ENCODE measurements at places on chromosomes 1 and 21. TPM values are rescaled to one million over a fixed set of nuclear protein-coding genes. Genes with fewer than 3 reads are reported as not detected.

The CLEC20A gene
- not detected for total RNA-seq

The NHLH1 gene
- total RNA-seq: 1.6 TPM

DNA sequence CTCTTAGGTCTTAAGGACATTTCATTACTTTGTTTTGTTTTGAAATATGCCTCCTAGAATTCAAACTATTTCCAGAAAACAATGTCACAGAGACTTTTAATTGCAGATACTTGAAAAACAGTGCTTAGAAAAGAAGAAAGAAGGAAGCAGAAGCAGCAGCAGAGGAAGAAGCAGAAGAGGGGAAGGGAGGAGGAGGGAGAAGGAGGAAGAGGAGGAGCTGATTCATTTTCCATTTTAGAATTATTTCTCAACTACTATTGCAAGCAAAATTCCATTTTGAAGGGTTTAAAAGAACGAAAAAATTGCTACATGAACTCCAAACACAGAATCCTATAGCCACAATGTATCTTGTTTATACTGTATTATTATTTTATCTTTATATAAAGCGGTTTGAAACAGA is 13.9 kb downstream of the RC3H1 start:
- DNase-seq: no peak

- no peak for DNase-seq
Observed at GRCh38 chr1:94100785-94101612, 19.9 kb downstream of the ABCA4 start.

DNA sequence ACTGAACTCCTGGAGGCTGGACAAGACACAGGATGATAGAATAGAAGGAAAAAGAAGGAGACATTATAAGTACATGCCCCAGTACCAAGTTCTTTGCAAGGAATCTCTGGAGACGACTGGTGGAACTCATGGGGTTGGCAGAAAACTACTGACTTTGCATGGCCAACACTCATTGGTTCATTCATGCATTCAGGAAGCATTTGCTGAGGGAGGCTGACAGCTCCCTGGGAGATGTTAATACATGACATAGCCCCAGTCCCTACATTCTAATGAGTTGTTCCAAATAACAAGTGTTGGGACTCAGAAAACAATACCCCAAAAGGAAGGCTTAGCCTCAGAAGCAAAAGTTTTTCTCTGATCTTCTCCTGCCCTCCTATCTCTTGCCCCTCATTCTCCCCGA is 172.8 kb upstream of the IRF2BP2 start:
- DNase-seq: no peak

GRCh38 chr1:34642679-34643078 is 112.2 kb upstream of the GJB5 start:
- DNase-seq: no peak
